Left lobe of liver (tissue), 2 donors: ENCODE measurements at places on chromosomes 11 and 22. TPM values are rescaled to one million over a fixed set of nuclear protein-coding genes. Genes with fewer than 3 reads are reported as not detected.

DNA sequence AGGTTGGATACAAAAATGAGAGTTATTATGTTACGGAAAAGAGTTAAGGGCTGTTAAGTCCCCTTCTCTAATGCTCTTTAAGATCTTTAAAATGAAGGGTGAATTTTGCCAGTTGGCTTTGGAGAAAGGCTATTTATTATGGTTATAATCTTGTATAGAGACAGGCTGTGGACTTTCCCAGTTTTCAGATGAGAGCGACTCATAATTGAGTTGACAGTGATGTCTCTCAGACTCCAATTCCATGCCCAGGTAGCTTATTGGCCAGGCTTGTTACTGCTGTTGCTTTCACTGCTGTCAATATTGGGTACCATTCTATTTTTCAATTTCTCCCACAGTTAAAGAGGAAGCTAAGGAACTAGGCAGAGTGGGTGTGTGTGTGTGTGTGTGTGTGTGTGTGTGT, 13.1 kb downstream of the ENDOD1 start:
- DNase-seq, result no peak

Gene GGTLC3
- not detected for total RNA-seq

DNA sequence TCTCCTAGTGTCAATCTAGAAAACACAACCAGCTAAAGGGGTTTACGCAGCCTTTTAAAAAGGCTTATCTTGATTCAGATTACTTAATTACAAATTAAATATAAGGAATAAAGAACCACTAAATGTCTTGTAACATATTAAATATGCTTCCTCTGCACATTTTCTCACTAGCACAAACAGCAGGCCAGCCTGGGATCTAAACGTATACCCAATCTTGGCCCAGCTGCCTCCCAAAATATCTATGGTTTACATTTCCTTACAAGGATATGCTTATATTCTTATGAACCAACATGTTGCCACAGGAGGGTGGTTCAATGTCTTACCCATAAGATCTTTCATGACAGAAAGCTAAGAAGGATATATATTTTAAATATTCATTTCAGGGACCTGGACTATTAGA, 7.7 kb downstream of the LGR4 start:
- DNase-seq, result no peak

GRCh38 chr11:38927993-38928392, 2330.0 kb upstream of the RAG2 start:
- DNase-seq, result no peak

DNA sequence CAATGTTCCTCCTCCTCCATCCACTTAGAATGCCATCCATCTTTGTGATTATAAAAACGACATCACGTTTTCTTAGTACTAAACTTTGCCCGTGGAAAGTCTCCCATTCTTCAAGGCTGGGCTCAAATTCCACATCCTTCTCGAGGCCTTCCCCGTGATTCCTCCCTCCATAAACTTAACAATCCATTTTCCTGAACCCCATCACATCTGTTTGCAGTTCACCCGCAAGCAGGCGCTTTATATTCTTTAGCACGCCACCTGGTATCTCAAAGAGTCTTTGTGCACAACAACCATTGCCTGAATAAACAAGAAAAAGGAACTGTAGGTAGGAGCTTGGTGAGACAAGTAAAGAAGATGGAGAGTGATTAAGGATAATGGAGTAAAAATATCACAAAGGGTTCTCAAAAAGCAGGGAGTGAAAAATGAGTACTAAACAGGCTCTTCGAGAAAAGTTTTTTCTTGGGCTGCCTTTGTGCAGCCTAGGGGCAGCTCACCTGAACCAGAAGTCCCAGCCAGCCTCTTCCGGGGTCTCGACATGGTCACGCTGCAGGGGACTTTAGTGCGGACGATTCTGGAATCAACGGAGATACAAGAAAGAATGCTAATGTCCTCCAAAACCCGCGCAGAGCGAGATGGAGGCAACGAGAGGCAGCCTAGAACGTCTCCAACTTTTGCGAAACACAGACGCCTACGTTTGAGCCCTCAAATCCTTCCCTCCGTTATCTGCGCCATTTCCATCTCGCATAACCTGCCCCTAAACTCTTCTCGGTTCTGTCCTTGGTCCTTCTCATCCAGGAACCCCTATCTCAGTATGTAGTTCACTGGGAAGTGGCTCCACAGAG, 585 bp downstream of the THYN1 start:
- DNase-seq, result no peak

DNA sequence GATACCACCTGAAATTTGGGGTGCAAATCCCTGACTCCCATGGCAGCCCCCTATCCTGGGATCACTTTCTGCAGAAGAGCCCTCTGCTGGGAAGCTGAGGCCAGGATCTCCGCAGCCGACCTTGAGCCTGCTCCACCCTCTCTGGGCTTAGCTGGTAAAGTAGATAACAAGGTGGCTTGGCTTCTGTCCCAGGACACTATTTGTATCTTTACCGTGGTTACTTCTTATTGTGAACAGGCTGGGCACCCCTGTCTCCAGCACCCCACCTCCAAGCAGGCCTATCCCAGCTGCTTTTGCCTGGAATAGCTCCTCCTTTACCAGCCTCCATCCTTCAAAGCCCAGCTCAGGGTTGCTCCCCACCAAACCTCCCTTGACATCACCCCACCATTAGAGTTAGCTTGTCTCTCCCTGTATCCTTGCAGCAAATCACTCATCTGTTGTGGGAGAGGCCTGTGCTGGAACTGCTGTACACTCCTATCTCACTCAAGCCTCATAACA, 35.2 kb upstream of the P2RY2 start:
- DNase-seq, result no peak
